ENCODE measurements at places on chromosomes 3 and 15. TPM values are rescaled to one million over a fixed set of nuclear protein-coding genes. Genes with fewer than 3 reads are reported as not detected.

- no peak for DNase-seq
- no peak overlapping the region for H3K4me3 ChIP-seq
- no peaks in the 10 kb centered on the region for H3K4me1 ChIP-seq
- H3K27me3 ChIP-seq: no peaks in the 10 kb centered on the region
- H3K27ac ChIP-seq: no peak overlapping the region
Observed at GRCh38 chr15:35000511-35000910, 12.4 kb upstream of the ZNF770 start.

DNA sequence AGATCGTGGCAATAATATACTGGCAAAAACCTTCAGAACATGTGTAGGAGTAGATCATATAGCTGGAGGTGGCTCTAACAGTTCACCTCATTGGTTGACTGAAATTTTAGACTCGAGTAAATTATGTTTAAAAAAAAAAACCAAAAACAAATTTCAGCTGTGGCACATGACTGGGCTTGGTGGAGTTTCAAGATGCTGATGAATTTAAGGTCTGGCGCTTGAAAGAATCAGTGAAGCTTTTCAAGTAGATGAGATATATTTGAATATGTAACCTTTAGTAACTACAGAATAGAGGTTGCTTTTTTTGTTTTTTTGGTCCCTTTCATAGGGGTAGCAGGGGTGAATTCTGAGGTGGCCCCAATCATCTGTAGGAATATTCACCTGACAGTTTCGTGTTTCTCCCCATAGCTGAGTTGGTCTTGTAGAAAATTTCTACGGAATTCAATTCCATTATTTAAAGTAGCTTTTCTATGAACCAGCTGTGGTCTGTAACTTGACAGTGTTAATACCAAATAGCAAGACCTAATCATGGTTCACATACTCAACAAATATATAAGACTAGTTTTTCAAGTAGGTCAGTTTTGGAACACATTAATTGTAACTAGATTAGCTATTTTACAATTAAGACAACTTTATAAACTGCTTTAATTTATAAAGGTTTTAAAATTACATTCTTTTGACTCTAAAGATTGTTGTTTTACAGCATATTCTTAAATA lies 65.6 kb downstream of the MAP4 start:
- DNase-seq: no peak
- H3K4me1 ChIP-seq: peaks cover 3% of the 10 kb centered on the region
- H3K4me3 ChIP-seq: no peak overlapping the region

- no peak overlapping the region for H3K27ac ChIP-seq
- H3K36me3 ChIP-seq: no peaks in the 10 kb centered on the region
- H3K27me3 ChIP-seq: no peaks in the 10 kb centered on the region
- H3K4me3 ChIP-seq: no peak overlapping the region
Observed at GRCh38 chr15:71709808-71710418, 100.4 kb upstream of the NR2E3 start.

DNA sequence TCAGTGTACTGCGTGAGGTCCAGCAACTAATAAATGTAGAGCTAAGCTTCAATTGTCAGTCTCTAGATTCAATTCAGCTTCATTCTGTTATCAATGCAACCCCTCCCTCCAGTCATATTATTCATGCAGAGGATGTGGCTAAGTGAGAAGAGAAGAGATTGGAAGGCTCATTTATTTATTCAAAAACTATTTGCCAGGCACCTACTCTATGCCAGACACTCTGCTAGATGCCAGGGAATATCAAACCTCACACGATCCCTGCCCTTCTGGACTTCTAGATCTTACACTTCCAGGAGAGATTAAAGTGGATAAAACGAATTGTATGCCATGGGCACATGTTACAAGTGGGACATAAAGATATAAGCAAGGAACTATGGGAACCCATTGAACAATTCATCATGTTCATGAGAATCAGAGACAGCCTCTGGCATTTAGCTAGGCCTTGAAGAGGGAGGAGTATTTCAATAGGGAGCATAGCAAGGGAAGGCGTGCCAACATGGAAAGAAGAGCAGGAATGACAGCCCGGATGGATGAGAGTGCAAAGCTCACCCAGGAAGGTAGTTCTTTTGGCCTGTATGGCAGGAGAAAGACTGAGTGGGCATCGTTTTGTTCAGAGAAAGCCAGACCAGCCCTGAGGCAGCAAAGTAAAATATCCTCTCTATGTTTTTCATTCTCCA lies 75.4 kb downstream of the FGF12 start:
- no peaks in the 10 kb centered on the region for H3K36me3 ChIP-seq
- no peak for DNase-seq
- no peak overlapping the region for H3K27ac ChIP-seq
- H3K27me3 ChIP-seq: no peaks in the 10 kb centered on the region

GRCh38 chr3:55160241-55160983 lies 232.6 kb upstream of the LRTM1 start:
- H3K4me3 ChIP-seq: no peak overlapping the region
- H3K27me3 ChIP-seq: no peaks in the 10 kb centered on the region
- no peak for DNase-seq
- H3K36me3 ChIP-seq: no peaks in the 10 kb centered on the region
- H3K27ac ChIP-seq: no peak overlapping the region

DNA sequence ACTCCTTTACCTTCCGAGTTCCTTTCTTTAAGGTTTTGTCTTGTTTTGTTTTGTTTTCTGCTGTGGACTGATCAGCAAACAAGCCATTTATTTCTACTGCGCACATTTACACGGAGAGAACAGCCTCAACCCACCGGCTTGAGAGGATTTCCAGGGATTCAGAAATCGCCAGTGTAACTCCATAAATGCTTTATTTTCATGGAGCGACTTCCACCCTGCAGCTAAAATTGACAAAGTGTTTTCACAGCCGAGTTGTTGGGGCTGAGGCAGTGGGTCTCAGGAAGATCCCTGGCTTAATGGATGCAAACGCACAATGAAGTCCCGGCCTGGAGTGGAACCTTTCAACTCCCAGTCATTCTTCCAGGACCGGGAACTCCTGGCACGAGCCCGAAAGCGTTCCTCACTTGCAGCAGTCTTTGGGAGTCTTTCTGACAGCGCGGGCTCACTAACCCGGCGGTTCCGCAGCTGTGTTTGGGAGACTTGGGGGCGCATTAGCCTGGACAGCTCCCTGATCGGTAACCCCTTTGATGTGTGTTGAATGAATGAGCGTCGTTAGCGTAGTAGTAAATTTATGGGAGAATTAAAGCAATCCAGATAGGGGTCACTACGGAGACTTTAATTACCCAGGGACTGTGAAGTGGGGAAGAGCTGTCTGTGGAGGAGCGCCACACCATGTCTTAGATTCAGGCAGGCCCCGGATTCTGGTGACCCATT lies 785 bp upstream of the MYRIP start:
- no peaks in the 10 kb centered on the region for H3K36me3 ChIP-seq
- no peak overlapping the region for H3K27ac ChIP-seq
- peak overlapping the region; percentile 25 for H3K4me3 ChIP-seq
- H3K27me3 ChIP-seq: no peaks in the 10 kb centered on the region
- peaks cover 4% of the 10 kb centered on the region for H3K4me1 ChIP-seq

- H3K4me3 ChIP-seq: no peak overlapping the region
- H3K4me1 ChIP-seq: no peaks in the 10 kb centered on the region
- no peak overlapping the region for H3K27ac ChIP-seq
- H3K36me3 ChIP-seq: no peaks in the 10 kb centered on the region
- no peaks in the 10 kb centered on the region for H3K27me3 ChIP-seq
Observed at GRCh38 chr15:85097725-85098124, 116.1 kb downstream of the PDE8A start.

- H3K4me3 ChIP-seq: no peak overlapping the region
- H3K27ac ChIP-seq: no peak overlapping the region
- H3K27me3 ChIP-seq: no peaks in the 10 kb centered on the region
- H3K4me1 ChIP-seq: no peaks in the 10 kb centered on the region
- H3K36me3 ChIP-seq: no peaks in the 10 kb centered on the region
Observed at GRCh38 chr3:24479816-24480215, 14.8 kb downstream of the THRB start.

- H3K4me3 ChIP-seq: no peak overlapping the region
- H3K27me3 ChIP-seq: no peaks in the 10 kb centered on the region
- H3K4me1 ChIP-seq: no peaks in the 10 kb centered on the region
- DNase-seq: no peak
- H3K27ac ChIP-seq: no peak overlapping the region
Observed at GRCh38 chr3:82137861-82138260, 376.4 kb upstream of the GBE1 start.

DNA sequence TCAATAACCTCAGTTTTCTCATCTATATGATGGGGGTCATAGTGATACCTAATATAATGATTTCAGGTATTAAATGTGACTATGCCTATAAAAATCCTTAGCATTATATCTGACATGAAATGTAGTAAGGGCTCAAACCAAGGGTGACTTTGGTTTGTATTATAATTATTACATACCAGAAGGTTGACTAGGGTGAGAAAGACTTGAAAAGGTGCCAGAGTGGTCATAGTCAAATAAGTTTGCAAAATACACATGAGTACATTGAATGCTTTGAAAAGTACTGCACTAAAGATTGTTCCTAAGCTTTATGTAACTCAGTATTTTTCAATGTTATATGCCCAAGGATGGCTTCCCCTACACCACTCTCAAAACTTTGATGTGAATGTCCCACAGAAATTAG lies 297.2 kb downstream of the ARPP21 start:
- H3K36me3 ChIP-seq: no peaks in the 10 kb centered on the region
- DNase-seq: no peak
- no peak overlapping the region for H3K27ac ChIP-seq
- H3K4me1 ChIP-seq: no peaks in the 10 kb centered on the region

GRCh38 chr15:98966091-98966787 lies 41.4 kb downstream of the PGPEP1L start:
- no peak for DNase-seq
- no peaks in the 10 kb centered on the region for H3K36me3 ChIP-seq
- H3K27me3 ChIP-seq: no peaks in the 10 kb centered on the region
- H3K4me1 ChIP-seq: peaks cover 2% of the 10 kb centered on the region

DNA sequence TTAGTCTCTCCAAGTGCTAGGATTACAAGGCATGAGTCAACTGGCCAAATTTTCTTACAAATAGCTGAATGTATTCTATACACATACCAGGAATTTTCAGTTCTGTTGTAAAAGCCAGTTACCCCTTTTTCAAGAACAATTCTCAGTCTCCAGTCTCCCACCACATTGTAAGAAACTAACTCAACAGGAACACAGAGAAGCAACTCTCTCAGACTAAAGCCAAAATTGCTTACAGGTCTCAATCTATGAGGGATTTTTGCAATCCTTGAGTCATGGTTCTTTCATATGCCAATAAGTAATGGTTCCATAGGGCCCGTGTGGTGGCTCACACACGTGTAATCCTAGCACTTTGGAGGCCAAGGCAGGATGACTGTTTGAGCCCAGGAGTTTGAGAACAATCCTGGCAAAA lies 8.5 kb downstream of the IP6K2 start:
- H3K36me3 ChIP-seq: no peaks in the 10 kb centered on the region
- H3K27ac ChIP-seq: no peak overlapping the region
- H3K4me3 ChIP-seq: no peak overlapping the region
- DNase-seq: no peak

DNA sequence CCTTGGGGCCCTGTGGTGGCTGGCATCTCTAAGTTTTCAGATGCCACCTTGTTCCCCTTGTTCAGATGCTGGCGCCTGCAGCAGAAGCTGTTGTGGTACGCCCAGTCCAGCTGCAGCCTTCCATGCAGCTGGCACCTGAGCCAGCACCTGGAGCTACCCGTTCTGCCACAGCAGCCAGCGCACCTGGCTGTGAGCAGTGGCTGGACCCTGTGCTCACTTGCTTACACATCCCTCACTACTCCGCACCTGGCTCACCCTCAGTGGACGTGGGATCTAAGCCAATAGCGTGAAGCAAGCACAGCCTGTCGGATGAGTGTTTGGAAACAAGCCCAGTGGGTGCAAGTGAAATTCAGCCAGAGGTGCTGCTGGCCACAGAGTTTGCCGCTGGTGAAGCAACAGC lies 607.5 kb upstream of the BCHE start:
- no peaks in the 10 kb centered on the region for H3K4me1 ChIP-seq
- H3K4me3 ChIP-seq: no peak overlapping the region
- no peak overlapping the region for H3K27ac ChIP-seq
- DNase-seq: no peak
- H3K36me3 ChIP-seq: no peaks in the 10 kb centered on the region

DNA sequence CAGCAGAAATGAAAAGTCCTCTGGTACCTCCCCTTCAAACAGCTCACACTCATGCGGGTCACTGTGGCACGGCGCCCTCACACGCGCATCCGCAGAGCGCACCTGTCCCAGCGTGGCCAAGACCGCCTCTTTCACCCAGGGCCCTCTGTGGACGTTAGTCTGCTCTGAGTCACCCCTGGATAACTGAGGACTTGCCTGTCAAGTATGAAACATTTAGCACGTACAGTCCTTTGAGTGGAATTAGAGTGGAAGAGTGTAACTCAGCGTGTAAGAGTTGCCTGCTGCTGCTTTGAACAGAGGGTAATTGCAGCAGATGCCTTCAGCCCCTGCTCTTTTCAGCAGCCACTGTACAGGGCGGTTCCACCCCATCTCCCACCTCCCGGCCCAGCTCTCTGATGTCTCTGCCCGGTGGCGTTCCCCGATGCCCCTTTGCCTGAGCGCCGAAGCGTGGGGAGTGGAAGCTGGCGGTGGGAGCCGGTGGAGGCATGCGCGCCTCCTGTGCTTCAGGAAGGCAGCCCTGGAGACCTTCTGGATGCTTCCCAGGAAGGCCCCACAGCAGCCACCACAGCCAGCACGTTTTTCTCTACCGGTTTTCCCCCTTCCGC lies 23.0 kb downstream of the CPN2 start:
- H3K27me3 ChIP-seq: no peaks in the 10 kb centered on the region
- peaks cover 8% of the 10 kb centered on the region for H3K4me1 ChIP-seq

- DNase-seq: peak; percentile 77
- H3K36me3 ChIP-seq: no peaks in the 10 kb centered on the region
- peak within 1 kb of the TSS; percentile 92 for H3K4me3 ChIP-seq
Observed at GRCh38 chr15:91022075-91022831, at the start of gene VPS33B. Gene VPS33B, minus strand, starts transcription at chr15:91022594. Its CDS starts 345 bp downstream, at chr15:91022249.

GRCh38 chr3:73385568-73385967 lies 239.2 kb downstream of the PDZRN3 start:
- H3K27me3 ChIP-seq: no peaks in the 10 kb centered on the region
- H3K36me3 ChIP-seq: no peaks in the 10 kb centered on the region
- H3K27ac ChIP-seq: no peak overlapping the region

- DNase-seq: no peak
- peaks cover 2% of the 10 kb centered on the region for H3K4me1 ChIP-seq
Observed at GRCh38 chr3:45139372-45140140, 6.6 kb downstream of the CDCP1 start.

GRCh38 chr3:108493862-108494261 lies 16.5 kb downstream of the MYH15 start:
- H3K4me1 ChIP-seq: no peaks in the 10 kb centered on the region
- DNase-seq: no peak
- no peaks in the 10 kb centered on the region for H3K27me3 ChIP-seq
- H3K4me3 ChIP-seq: no peak overlapping the region

- no peak for DNase-seq
- no peaks in the 10 kb centered on the region for H3K27me3 ChIP-seq
Observed at GRCh38 chr3:157499342-157499963, 3.8 kb downstream of the VEPH1 start.

GRCh38 chr3:1552831-1553230 lies 460.0 kb downstream of the CNTN6 start:
- no peaks in the 10 kb centered on the region for H3K27me3 ChIP-seq
- no peak overlapping the region for H3K4me3 ChIP-seq
- H3K27ac ChIP-seq: no peak overlapping the region

DCLK3 gene
- 0.05 TPM for total RNA-seq

C3orf20 gene
- 0.12 TPM for total RNA-seq

SERPINI1 gene
- total RNA-seq: 5.3 TPM

SLC28A1 gene
- total RNA-seq: 0.10 TPM

CPN2 gene
- total RNA-seq: not detected

FBXL2 gene
- total RNA-seq: 9.5 TPM

SIDT1 gene
- 4.0 TPM for total RNA-seq

FANCD2OS gene
- total RNA-seq: not detected

ABHD14A gene
- 27.9 TPM for total RNA-seq

SI gene
- total RNA-seq: not detected

CYP8B1 gene
- total RNA-seq: 0.05 TPM

WDR49 gene
- total RNA-seq: 1.3 TPM
